ENCODE measurements at places on chromosomes 2 and 18.
A peak's percentile ranks its signal among the peaks of the same experiment; 100 is the strongest.

DNA sequence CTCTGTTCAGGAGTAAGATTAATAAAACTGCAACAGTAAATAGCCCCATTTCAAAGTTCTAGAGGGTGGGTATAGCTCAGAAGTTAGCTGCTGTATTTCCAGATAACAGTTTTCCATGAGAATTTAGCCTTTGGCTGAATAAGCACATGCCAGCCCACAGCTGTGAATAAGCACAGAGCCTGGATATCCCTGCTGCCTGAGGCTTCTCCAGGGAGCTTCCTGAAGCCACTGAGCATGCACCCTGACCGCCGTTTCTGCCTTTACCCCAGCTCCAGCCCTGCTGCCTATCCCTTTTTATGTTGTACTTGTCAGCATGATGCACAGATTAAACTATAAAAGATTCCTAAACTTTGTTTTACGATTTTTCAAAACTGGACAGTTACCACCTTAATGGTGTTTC lies 85.3 kb downstream of the FEZ2 start:
- no peak for DNase-seq

- DNase-seq, result no peak
Measured at GRCh38 chr2:86522711-86523110, 40.5 kb downstream of the CHMP3 start.

DNA sequence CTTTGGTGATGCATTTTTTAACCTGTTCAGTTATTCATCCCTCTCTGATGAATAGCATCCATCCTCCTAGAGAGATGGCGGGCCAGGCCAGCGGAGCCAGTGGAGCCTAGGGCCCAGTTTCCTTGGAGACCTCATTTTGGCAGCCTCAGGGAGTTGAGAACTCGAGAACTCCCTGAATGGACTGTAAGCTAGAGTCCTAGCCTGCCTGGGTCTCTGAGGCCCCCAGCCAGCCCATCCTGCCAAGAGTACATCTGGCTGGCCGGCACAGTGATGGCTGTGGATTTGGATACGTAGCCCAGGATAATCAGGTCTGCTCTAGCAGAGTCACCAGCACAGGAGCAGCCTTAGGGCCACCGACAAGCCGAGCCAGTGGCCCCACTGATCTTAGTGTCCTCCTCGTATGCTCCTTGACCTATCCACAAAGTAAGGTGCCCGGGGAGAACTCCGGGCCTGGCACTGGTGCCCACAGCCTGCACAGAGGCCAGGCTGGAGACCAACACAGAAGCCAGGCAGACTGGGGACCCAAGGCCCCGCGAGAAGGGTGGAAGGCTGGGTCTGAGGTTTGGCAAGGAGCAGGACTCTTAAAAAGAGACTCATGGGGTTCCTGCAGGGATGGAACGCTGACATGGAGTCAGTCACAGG lies 110.5 kb upstream of the MCFD2 start:
- DNase-seq, result no peak

DNA sequence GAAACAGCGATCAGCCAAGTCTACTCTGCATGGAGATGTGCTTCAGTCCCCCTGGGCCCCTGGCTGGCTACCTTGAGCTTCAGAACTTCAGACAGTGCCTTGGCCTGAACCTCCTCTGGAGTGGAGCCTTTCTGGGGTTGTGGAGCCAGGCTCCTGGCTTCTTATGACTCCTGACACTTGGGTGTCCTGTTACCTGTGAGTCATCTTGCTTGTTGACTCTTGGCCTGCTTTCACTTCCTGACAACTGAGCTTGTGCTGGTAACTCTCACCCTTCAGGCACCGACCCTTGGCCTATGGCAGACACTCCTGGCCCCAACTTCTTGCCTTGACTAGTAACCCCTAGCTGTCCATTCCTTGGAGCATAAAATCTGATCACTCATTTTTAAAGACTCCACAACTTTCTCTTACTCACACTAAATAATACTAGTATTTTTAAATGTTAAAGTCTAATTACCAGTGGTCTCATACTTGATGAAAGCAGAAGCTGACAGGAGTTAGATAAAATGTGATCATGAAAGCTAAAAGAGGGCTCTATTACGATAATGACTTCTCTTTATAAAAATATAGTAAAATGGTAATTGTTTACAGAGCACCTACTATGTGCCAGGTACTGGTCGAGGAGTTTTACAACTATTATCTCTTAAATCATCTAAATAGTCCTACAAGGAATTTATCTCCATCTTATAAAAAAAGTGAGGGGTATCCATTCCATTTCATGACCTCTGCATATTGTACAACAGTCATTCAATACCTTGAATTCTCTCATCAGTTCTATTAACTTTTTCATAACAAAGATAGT lies 46.3 kb upstream of the VIT start:
- peak; percentile 2 for DNase-seq

- DNase-seq, result no peak
Measured at GRCh38 chr2:165436559-165436958, 32.9 kb upstream of the CSRNP3 start.

- no peak for DNase-seq
Measured at GRCh38 chr2:207482630-207483029, 47.1 kb upstream of the CREB1 start.

DNA sequence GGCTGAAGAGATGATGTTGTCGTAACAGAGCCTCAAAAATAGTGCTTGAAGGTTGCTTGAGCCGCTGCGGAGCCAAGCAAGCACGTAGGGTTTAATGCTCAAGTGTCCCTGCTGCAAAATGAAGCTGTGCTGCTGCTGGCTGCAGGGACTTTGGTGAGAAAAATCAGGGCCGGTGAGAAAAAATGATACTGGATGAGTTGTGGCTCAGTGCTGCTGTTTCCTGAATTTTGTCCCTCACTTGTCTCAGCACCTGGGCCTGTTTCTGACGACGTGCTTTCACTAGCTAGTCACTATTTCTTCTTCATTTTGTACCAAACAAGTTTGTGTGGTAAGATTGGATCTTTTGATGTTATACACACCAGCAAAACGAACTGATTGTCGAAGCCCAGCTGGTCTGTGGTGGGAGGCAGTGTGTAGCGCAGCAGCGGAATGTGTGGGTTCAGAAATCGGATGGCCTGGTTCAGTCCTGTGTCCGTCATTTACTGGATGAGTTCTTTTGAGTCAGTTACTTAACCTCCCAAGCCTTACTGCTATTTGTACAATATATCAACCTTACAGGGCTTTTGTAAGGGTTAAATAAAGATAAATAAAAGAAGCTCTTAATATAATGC lies 172.8 kb upstream of the FOSL2 start:
- DNase-seq, result no peak

DNA sequence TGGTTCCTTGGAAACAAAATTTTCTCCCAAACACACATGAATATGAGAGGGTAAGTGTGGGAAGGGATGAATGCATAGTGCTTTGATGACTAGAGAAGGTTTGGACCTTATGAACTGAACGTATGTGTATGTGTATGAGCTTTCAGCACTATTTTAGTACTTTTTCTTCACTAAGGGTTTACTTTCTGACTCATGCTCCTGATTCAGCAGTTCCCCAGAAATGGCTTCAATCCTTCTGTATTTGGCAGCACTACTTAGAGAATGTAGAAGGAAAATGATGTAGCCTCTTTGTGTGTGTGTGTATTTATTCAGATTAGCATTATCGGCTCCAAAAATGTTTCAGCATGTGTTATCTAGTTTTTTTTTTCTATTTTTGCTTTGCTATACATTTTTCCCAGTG lies 22.2 kb downstream of the KCNJ3 start:
- no peak for DNase-seq

DNA sequence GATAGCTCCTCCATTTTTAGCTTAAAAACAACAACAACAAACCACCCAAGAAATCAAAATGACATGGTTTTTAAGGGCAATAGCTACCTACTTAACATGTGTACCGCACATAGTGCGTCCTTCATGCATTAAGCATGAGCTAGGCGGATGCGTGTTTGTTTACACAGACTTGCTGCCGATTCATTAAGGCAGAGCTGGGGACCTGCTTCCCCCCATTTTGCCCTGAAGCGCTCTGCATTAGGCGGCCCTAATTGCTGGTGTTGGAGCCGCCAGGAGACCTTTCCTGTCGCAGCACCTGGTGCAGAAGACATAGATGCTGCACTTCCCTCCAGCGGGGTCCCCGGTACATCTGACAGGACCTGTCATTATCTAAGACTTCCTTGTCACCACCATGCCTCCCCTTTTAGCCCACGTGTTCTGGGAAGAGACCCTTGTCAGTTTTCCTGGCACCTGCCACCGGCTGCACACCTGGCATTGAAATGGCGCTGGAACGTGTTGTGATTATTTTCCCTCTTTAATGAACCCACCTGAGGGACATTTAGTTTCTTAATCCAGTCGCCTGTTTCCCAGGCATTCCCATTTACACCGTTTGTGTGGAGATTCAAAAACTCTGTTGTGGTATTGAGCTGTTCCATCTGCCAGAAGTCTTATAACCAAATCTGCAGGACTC lies 261.1 kb upstream of the RAB12 start:
- DNase-seq, result no peak

GRCh38 chr2:18777250-18777812 lies 188.0 kb upstream of the NT5C1B start:
- no peak for DNase-seq

- no peak for DNase-seq
Measured at GRCh38 chr18:46449033-46449432, 208.0 kb downstream of the LOXHD1 start.

- DNase-seq, result no peak
Measured at GRCh38 chr2:104701411-104701911, 152.5 kb upstream of the POU3F3 start.

DNA sequence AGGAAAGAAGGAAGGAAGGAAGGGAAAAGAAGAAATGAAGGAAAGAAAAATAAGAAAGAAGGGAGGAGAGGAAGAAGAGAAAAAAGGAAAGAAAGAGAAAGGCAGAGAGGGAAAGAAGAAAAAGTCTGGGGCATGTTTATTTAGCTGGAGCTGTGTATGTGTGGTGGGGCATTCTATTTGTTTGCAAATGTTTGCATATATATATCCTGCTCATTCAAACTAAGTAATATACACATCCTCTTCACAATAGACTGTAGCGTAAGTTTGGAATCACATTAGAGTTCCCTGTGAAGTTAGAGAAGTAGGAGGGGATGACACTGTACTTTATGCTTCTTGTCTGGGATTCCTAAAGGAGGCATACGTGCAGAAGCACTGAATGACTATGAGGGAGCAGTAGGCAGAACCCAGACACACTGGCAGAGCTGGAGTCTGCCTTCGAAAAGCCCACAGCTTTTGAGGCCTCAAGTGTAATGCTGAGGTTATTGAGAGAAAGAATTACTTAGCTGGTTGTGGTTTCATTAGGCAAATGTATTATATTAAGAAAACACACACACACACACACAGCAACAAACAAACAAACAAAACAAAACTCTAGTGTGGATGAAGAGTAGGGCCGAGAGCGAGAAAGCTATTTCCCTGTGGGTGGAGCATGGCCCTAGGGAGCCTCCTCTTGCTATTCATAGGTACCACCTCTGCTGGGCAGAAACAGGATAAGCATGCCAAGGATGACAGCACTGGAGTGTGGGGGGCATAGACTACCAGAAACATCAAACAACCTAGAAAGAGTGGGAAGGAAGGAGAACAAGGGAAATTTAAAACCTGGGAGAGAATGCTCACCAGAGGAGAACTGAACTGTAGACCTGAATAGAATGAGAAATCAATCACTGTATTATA lies 905.1 kb upstream of the NXPH2 start:
- DNase-seq, result no peak

GRCh38 chr2:222756951-222757650 lies 85.6 kb downstream of the MOGAT1 start:
- DNase-seq, result no peak

GRCh38 chr2:74882299-74882687 lies 48.4 kb downstream of the HK2 start:
- DNase-seq, result no peak

GRCh38 chr2:128619471-128620325 lies 301.0 kb upstream of the HS6ST1 start:
- DNase-seq, result no peak

DNA sequence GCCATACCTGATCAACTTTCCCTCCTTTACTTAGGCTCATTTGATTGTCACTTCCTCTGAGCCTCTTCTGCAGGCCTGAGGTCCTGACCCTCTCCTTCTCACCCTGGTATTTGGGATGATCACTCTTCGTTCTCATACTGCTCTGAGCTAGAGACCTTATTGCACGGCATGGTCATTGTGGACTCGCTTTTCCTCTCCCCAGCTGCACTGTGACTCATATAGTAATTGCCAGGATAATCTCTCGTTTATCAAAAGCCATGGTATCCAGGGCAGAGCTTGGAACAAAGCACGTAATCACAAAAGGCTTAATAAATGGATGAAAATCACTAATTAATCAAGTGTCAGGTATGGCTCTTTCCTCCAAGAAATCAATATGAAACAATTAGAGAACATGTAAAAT lies 40.9 kb upstream of the TRIB2 start:
- DNase-seq, result no peak

DNA sequence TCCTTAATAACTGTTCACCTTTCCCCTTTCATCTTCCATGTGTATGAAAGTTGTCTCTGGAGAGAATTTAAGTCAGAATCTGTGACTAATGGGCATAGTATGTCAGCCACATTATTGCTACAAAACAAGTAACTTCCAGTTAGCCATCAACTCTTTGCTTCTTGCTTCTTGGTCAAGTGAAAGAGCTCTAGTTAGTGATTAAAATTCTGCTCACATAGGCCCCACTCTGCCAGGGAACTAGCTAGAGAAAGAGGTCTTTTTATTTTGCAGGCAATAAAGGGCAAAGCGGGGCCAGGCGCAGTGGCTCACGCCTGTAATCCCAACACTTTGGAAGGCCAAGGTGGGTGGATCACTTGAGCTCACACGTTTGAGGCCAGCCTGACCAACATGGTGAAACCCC lies 64.6 kb downstream of the COLEC12 start:
- DNase-seq, result no peak

GRCh38 chr2:131005216-131005935 lies 87.9 kb downstream of the FAM168B start:
- no peak for DNase-seq

- DNase-seq, result no peak
Measured at GRCh38 chr2:239092571-239093294, 244.8 kb downstream of the TWIST2 start.

DNA sequence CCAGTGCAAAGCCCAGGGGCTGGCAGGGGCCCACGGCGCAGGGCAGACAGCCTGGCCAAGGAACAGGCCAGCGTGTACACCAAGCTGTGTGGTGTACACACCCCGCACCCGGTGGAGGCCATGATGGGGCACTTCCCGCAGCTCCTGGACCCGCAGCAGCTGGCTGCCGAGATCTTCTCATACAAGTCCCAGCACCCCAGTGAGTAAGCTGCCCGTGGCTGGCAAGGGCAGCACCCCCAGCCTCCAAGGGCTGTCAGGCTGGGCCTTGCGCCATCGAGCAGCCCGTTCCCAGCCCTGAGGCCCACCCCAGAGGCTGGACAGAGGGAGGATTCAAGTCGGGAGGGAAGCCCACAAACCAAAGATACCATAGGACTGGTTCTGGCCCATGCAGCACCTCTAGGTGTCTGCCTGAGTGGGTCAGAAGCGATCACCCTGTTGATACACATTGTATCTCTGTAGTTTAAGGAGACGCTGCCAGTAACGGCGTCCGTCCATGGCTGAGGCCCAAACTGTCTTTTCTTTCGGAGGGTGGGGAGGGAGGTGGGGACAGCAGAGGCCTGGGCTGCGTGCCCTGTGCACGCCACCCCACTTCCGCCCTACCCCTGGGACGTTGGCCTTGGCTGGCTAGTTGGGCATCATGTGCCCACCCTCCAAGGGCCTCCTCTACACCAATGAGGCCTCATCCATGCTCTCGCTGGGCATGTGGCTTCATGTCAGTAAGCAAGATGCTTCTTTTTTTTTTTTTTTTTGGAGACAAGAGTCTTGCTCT lies 16.8 kb upstream of the MTERF4 start:
- DNase-seq, result no peak

- no peak for DNase-seq
Measured at GRCh38 chr2:239644011-239644410, 243.2 kb upstream of the HDAC4 start.
